ENCODE measurements at places on chromosomes 6 and 20.

DNA sequence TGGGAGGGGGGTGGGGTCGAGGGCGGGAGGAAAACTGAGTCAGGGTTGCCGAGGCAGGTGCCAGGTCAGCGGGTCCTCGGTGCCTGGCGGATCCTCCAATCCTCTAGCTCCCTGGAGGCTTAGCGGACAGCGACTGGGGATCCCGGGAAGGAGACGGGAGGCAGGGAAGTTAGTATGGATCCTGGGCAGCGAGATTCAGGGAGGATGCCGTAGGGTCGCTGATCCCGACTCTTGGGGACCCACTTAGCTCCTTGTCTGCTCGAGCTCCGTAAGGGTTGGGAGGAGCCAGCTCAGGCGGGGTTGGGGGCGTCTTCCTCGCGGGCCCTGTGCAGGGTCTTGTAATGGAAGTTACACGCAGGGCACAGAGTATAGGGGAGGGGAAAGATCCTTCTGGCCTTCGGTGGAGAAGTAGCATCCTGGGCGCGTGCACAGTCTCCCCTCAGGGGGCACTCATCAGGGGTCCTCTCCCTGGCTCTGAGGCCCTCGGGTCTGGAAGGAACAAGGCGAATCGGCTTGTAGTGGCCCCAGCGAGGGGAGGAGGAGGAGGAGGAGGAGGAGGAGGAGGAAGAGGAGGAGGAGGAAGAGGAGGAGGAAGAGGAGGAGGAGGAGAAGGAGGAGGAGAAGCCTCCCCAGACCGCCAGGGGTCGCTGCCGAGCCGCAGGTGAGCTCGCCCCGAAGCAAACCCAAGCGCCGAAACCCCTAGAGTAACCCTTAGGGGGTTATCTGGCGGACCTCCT, 6.4 kb upstream of the SLC12A5 start:
- DNase-seq: peak; percentile 31

- DNase-seq: peak; percentile 68
These were observed 235.2 kb upstream of the TAB2 start for GRCh38 chr6:149082320-149082719.

- no peak for DNase-seq
These were observed 142.6 kb downstream of the ADGRG6 start for GRCh38 chr6:142444376-142444775.

GRCh38 chr20:61311656-61312387, 59.8 kb downstream of the CDH4 start:
- DNase-seq: no peak

GRCh38 chr6:83221276-83221675, 28.1 kb downstream of the RWDD2A start:
- DNase-seq: no peak

GRCh38 chr6:163288066-163288465, 126.5 kb upstream of the QKI start:
- no peak for DNase-seq

Data from pancreas (tissue), 10 donors.